SK-MEL-5 (cell line): ENCODE measurements at places on chromosomes 11 and 22. TPM values are rescaled to one million over a fixed set of nuclear protein-coding genes. Genes with fewer than 3 reads are reported as not detected.

The PTPRCAP gene
- 0.16 and 0.79 TPM in 2 replicates for total RNA-seq

The SPI1 gene
- not detected in 2 replicates for total RNA-seq

The PHF21B gene
- total RNA-seq: 4.2 and 4.7 TPM in 2 replicates

The PYGM gene
- total RNA-seq: 0.05 and 0.08 TPM in 2 replicates

The CHEK2 gene
- total RNA-seq: 25.5 and 29.1 TPM in 2 replicates

The SPON1 gene
- not detected in 2 replicates for total RNA-seq

The TRIM51 gene
- 23.7 and 23.9 TPM in 2 replicates for total RNA-seq

The EPS8L2 gene
- total RNA-seq: 0.61 and 3.0 TPM in 2 replicates

The PATE2 gene
- total RNA-seq: 0.11 and 0.53 TPM in 2 replicates

The KDM4E gene
- not detected in 2 replicates for total RNA-seq

The SMIM35 gene
- total RNA-seq: not detected in 2 replicates

The TP53AIP1 gene
- 0.13 TPM in 1 of 2 replicates, not detected in the other for total RNA-seq

The SREBF2 gene
- total RNA-seq: 61.7 and 64.4 TPM in 2 replicates

The MN1 gene
- total RNA-seq: 0.16 and 0.24 TPM in 2 replicates

The CD3E gene
- total RNA-seq: not detected in 2 replicates

GRCh38 chr11:22192642-22193347, at the start of gene ANO5:
Gene ANO5 (plus strand): TSS chr11:22193085. CDS start chr11:22193493, 408 bp downstream.
- DNase-seq: peak; percentile 28

GRCh38 chr22:21698430-21699329, 32.9 kb downstream of the PPIL2 start:
- DNase-seq: peak; percentile 41

GRCh38 chr11:124670732-124671131, 2.8 kb downstream of the SIAE start:
- no peak for DNase-seq

DNA sequence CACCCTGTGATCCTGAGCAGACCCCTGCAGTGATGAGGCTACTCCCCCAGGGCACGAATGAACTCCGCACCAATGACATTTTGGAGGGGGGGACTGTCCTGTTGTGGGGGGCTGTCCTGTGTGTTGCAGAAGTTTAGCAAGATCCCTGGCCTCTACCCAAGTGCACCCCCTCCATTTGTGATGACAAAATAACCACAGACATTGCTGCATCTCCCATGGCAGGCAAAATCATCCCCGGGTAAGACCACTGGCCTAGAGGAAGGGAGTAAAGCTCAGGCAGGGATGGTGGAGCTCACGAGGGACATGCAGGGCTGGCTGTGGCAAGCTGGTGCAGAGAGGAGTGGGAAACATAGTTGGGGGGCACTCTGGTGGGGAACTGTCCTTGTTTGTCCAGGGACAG, 40.6 kb downstream of the NECTIN1 start:
- DNase-seq: no peak

DNA sequence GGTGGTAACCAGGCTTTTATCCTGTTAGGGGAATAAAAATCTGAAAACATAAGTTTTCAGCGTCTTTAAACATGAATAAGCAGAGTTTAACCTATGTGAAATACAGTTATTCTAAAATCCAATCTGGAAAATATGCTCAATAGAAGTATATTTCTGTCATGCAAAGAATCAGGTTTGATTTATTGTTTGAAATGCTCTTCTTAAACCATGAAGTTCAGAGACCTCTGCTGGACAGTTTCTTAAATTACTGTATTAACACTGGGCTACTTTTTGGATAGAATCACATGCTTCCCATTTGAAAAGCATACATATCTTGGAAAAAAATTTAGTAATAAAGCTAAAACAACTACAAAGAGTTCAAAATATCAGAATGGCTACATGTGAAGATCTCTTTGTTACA, 25.4 kb downstream of the APIP start:
- DNase-seq: peak; percentile 70

DNA sequence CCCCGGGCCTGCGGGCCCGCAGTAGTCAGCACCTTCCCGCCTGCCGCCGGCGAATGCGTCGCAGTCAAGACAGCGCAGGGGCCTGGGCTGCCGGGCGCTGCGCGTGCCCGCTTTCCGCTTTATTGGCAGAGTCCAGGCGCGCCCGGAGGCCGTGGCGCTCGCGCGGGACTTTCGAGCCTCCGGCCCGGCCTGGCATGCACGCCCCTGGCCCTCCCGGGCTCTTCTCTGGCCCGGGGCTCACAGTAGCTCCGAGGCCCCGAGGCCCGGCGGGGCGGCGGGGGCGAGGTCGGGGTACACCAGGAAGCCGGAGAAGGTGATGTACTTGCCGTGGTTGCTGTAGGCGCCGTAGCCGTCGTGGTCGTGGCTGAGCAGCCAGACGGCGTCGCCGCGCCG, 3.1 kb downstream of the FAM180B start:
- no peak for DNase-seq

DNA sequence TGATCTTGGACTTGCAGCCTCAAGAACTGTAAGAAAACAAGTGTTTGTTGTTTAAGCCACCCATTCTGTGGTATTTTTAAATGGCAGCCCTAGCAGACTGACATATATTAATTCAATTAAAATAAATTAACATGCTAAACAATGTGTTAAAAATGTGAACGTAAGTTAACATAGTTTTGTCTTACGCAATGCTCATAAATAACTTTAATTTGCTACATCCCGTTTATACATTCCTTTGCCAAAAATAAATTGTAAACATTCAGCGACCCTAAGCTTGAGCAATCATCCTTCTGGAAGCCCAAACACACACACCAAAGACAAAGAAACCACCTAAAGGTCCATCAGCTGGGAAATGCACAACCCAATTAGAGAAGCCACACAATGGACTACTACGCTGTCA, 70.4 kb downstream of the CELSR1 start:
- no peak for DNase-seq

DNA sequence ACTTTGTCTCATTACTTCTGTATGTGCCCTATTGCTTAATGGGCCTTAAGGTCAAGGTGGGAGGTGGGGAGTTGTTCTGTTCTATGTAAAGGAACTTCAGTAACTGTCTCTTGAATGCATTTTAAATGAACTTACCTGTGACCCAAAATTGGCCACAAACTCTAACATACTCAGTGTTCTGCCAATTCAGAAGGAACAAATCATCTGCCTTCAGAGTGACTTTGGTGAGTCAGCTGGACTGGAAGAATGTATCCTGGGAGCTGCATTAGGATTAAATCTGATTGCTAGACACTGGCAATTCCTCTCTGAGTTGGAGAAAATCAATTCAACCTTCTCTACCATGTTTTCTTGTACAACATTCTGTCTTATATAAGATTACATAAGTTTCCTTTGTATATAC, 1104.8 kb downstream of the DLG2 start:
- DNase-seq: no peak

DNA sequence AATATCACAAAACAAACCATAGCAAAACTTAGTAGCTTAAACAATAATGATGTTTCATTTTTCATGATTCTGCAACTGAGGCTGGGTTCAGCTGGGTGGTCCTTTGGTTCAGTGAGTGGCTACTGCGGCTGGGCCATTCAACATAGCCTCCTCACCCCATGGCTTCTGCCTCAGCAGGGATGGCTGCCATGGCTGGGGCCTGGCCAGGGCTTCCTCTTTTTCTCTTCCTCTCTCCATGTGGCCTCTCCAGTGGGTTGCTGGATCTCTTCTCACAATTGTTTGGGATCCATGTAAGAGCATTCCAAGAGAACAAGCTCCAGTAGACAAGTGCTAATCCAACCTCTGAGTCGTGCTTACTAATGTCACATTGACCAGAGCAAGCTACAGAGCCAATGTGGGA, 248.6 kb upstream of the PLET1 start:
- DNase-seq: no peak

DNA sequence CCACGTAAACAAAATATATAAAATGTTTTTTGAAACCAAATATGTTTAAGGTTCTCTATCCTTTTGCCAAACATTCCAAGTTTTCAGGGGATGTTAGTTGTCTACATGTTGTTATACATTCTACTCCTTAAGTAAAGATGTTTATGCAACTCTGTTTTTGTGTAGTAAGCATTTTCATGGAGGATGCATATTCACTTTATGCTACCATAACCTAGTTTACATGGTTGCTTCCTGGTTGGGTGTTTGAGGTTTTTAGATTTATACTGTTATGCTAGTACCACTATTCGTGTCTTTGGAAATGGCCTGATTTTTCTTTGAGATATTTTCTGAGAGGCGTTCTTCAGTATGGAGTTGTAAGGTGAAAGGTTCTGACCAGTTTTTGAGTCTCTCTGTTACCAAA, 131.1 kb upstream of the SORL1-AS1 start:
- DNase-seq: no peak

- DNase-seq: peak; percentile 75
These were observed 9.3 kb downstream of the INS start for GRCh38 chr11:2151500-2152257.

GRCh38 chr22:25909614-25910387, 167.8 kb downstream of the MYO18B start:
- no peak for DNase-seq

DNA sequence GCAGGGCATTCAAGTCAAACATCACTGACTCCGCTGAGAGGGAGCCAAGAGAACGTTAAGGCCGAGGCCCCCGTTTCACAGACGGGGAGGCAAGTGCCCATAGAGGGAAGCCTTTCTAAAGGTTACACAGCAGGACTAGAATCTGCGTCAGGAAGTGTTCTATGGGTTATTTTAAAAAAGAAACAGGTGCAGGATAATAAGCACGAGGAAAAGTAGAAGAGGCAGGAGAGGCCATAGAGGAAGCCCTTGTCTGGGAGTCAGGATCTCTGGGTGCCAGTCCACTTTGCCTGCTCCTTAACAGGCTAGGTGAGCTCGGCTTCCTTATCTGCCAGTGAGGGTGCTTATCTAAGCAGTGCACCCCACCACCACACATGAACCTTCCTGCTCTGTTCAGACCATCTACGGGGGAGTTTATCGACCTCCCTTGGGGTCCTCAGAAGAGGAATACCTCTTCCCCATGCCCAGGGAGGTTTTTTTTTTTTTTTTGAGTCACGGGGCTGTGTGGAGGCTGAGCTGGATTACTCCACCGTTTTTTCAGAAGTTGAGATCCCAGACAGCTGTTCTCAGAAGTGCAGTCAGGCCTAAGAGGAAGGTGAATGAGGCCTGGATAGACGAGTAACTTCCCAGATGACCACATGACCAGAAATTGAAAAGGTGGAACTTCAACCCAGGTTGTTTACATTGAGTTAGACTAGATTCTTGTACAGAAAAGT, 1.2 kb upstream of the FCHSD2 start:
- no peak for DNase-seq

DNA sequence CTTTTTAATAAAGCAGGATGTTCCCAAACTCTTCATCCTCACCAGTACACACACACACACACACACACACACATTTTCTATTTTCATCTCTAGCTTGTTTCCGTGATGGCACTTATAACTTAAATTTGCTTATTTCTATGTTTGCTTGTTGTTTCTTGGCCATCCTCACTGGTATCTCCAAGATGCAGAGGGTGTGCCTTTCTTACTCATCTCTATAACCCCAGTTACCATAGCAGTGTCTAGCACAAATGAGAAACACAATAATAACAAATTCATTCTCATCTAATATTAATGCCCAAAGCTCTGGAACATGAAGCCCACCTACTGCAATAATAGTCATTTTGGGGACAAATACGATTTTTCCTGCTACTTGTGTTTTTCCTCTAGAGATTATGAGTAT, 156.3 kb downstream of the GRM5 start:
- no peak for DNase-seq

DNA sequence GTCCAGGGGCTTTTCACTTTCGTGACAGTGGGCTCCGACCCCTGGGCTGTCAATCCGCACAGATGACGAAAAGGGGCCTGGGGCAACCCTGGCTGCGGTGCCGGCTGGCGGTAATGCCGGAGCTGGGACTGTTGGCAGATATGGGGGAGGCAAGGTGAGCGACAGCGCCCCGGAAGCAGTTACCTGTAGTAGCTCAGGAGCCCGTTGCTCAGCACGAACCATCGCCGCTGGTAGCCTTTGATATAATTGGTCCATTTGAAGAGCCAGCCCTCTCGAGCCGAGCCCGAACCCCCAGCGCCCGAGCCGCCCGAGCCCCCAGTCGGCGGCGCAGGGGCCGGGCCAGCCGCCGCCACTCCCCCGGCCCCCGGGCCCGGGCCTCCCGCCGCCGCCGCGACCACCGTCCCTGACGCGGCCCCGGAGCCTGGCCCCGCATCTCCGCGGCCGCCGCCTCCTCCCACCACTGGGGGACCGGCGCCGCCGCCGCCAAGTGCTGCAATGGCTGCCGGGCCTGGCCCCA, 396 bp downstream of the OSBP start:
- DNase-seq: no peak

- no peak for DNase-seq
These were observed 60.6 kb downstream of the DGCR2 start for GRCh38 chr22:19061471-19062138.

DNA sequence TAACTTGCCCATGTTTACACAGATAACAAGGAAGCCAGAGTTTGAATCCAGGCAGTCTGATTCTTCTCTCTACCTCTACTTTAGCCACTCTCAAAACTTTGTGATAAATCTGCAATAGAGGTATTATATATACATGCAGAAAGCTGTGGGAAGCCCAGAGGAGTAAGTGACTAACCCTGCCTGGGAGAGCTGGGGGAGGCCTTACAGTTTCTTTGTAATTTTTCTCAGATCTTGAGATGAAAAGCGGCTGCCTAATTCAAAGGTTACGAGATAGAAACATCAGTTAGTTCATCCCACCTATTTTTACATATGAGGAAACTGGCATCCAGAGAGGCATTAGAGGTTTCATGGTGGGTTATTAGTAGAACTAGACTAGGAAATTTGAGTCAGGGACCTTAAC, 4.9 kb downstream of the STIM1 start:
- no peak for DNase-seq

- peak; percentile 91 for DNase-seq
These were observed 22.8 kb downstream of the NPAT start for GRCh38 chr11:108199446-108200321.

DNA sequence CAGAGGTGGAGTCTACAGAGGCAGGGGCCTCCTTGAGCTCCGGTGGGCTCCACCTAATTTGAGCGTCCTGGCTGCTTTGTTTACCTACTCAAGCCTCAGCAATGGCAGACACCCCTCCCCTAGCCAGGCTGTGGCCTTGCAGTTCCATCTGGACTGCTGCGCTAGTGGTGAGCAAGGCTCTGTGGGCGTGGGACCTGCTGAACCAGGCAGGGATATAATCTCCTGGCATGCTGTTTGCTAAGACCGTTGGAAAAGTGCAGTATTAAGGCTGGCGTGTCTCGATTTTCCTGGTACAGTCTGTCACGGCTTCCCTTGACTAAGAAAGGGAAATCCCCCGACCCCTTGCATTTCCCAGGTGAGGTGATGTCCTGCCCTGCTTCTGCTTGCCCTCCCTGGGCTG, 77.7 kb downstream of the GDPD4 start:
- DNase-seq: no peak
